Upper lobe of right lung (tissue), 1 donor: ENCODE measurements at places on chromosomes 2 and 18. TPM values are rescaled to one million over a fixed set of nuclear protein-coding genes. Genes with fewer than 3 reads are reported as not detected.

GRCh38 chr2:65429786-65430602 is 2.4 kb downstream of the SPRED2 start:
- no peaks in the 10 kb centered on the region for H3K27me3 ChIP-seq
- no peaks in the 10 kb centered on the region for H3K36me3 ChIP-seq
- no peak for DNase-seq
- H3K4me3 ChIP-seq, result peak overlapping the region; percentile 94
- H3K4me1 ChIP-seq, result peaks cover 21% of the 10 kb centered on the region
- peak overlapping the region; percentile 88 for H3K27ac ChIP-seq

GRCh38 chr2:44674473-44675284 is 266.8 kb upstream of the SIX3 start:
- H3K36me3 ChIP-seq, result no peaks in the 10 kb centered on the region
- DNase-seq, result no peak
- no peaks in the 10 kb centered on the region for H3K4me1 ChIP-seq
- no peaks in the 10 kb centered on the region for H3K27me3 ChIP-seq
- no peak overlapping the region for H3K27ac ChIP-seq

The ASB18 gene
- not detected for total RNA-seq

The SALL3 gene
- not detected for total RNA-seq

DNA sequence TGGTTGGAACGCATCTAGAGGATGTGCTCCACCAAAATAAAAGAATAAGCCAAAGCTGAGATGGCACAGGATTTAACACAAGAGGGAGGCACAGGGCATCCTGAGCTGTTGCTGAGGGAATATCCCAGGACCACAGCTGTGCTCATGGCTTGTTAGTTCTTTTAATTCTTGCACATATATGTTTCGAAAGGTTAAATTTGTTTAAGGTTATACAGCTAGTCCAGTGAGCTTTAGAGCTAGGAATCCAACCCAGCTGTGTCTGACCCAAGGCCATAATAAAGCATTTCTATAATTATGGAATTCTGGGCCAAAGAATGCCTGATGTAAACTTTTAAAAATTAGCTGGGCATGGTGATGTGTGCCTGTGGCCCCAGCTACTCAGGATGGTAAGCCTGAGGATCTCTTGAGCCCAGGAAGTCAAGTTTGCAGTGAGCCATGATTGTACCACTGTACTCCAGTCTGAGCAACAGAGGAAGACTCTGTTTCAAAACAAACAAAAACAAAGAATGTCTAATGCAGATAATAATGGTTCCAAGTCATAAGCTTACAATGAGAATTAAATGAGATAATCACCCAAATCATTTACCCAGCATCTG is 66.4 kb upstream of the CCBE1 start:
- H3K27ac ChIP-seq, result no peak overlapping the region
- no peaks in the 10 kb centered on the region for H3K27me3 ChIP-seq
- no peaks in the 10 kb centered on the region for H3K4me1 ChIP-seq
- DNase-seq, result no peak
- H3K4me3 ChIP-seq, result no peak overlapping the region

The CCDC74A gene
- total RNA-seq, result 1.2 TPM

DNA sequence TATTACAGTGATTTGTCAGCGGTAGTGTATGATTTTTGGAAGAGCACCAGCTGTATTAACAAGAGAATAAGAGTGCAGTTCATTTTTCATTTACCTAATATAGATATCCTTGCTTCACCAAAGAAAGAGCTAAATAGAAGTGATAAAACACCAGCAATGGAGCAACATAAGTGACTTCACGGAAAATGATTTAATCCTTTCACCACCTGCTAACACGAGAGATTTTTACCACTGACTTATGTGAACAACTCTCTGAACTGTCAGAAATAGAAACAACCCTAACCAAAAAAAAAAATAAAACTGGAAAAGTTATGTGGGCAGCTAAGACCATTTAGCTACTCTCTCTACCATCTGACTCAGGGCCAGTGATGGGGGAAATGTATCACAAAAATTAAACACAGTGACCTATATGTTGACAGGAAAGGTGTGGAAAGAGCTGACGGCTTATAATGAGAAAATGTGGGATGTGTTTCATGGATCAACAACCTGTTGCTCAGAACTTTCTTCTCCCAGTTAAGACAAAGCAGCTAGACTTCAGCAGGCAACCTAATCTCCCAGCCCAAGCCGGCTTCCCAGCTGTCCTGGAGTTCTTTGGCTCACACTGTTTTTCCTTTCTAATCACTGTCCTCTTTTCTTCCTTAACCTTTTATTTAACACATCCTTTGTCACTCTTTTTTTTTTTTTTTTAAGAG is 272.7 kb downstream of the SS18 start:
- H3K27me3 ChIP-seq, result no peaks in the 10 kb centered on the region
- H3K36me3 ChIP-seq, result no peaks in the 10 kb centered on the region
- no peak for DNase-seq
- H3K27ac ChIP-seq, result no peak overlapping the region
- no peaks in the 10 kb centered on the region for H3K4me1 ChIP-seq
- no peak overlapping the region for H3K4me3 ChIP-seq

- no peaks in the 10 kb centered on the region for H3K4me1 ChIP-seq
- peak; percentile 47 for DNase-seq
- no peak overlapping the region for H3K4me3 ChIP-seq
- H3K27me3 ChIP-seq, result no peaks in the 10 kb centered on the region
Observed at GRCh38 chr2:130870161-130870485, 33.4 kb downstream of the ARHGEF4 start.

DNA sequence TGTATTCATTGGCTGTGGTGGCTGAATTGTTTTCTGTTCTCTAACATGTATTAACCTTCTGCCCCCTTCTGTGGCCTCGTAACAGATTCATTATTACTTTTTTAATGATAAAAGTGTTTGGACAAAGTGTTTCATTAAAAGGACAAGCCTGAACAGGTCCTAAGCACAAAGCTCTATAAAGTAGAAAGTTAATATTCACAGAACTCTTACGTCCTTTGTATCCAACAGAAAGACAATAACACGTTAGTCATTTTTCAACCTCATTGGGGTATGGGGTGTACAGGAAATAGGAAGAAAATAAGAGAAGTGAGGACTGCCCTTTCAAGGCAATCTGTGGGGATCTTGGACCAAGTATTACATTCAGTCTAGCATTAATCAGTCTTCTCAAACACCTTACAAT is 105.5 kb upstream of the RGPD4 start:
- H3K27me3 ChIP-seq, result no peaks in the 10 kb centered on the region
- DNase-seq, result no peak
- H3K36me3 ChIP-seq, result no peaks in the 10 kb centered on the region

The GPR17 gene
- total RNA-seq, result 0.49 TPM

DNA sequence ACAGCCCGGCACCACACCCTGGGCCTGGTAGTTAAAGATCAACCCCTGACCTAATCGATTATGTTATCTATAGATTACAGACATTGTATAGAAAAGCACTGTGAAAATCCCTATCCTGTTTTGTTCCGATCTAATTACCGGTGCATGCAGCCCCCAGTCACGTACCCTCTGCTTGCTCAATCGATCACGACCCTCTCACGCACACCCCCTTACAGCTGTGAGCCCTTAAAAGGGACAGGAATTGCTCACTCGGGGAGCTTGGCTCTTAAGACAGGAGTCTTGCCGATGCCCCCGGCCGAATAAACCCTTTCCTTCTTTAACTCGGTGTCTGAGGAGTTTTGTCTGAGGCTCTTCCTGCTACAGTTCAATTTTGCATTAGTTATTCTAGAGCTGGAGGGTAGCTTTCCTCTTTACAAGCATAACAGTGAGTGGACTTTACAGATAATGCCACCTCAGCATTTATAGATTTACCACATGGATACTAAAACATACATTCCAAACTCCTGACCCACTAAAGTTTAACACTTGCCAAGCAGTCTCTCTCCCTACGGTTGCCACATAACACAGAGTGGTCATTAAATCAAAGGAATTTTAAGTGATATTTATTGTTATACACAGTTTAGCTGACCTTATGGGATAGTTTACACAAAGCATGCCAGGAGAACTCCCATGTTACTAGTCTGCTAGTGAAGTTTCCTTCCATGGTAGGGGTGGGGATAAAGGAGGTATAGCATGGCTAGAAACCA is 101.0 kb downstream of the EVA1A start:
- no peak overlapping the region for H3K4me3 ChIP-seq
- H3K27me3 ChIP-seq, result peaks cover 10% of the 10 kb centered on the region
- H3K4me1 ChIP-seq, result no peaks in the 10 kb centered on the region
- no peak overlapping the region for H3K27ac ChIP-seq
- no peaks in the 10 kb centered on the region for H3K36me3 ChIP-seq

The KCNS3 gene
- total RNA-seq, result 47.8 TPM

The GALNT14 gene
- total RNA-seq, result 0.81 TPM

GRCh38 chr2:233005096-233005495 is 8.0 kb downstream of the NGEF start:
- H3K36me3 ChIP-seq, result no peaks in the 10 kb centered on the region
- no peaks in the 10 kb centered on the region for H3K27me3 ChIP-seq
- H3K27ac ChIP-seq, result no peak overlapping the region
- no peak overlapping the region for H3K4me3 ChIP-seq
- DNase-seq, result no peak
- H3K4me1 ChIP-seq, result no peaks in the 10 kb centered on the region

The CCDC85A gene
- 22.2 TPM for total RNA-seq

DNA sequence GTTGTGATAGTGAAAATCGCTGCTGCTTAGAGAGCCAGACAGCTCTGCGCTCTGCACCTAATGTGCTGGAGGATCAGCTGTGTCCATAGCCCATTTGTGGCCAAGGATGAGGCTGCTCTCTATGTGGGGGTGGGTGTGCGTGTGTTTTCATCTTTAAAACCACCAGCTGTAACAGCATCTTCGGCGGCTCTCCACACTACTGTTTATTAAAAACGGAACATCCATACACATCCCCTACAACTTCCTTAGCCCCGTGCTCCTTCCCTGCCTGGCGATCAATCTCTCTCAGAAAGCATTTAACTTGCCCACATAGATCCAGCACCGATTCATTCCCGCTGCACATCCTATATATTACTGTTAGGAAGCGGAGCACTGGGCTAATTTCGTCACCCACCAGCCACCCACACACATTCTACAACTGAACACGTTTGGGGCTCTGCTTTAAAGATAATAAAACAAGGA is 1.6 kb downstream of the CELF4 start:
- no peaks in the 10 kb centered on the region for H3K36me3 ChIP-seq
- H3K27me3 ChIP-seq, result peaks cover 60% of the 10 kb centered on the region
- H3K4me3 ChIP-seq, result no peak overlapping the region
- H3K4me1 ChIP-seq, result peaks cover 17% of the 10 kb centered on the region
- DNase-seq, result no peak
- H3K27ac ChIP-seq, result no peak overlapping the region

The SEMA4F gene
- total RNA-seq, result 9.0 TPM

DNA sequence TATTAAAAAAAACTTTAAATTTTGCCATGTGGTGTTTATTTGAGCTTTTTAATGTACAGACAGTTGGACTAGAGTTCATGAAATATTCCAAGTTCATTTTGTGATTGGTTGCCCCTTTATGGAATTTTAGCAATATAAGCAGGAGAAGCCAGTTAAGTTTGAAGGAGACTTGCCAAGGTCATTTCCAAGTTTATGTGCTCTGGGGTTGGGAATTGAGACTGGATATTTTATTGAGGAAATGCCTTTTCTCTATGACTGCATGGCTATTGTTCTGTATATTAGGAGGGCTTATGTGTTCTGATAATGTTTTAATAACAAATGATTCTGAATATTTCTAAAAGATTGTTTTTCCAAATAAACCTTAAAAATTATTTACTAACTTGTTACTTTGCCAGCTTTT is 67.0 kb upstream of the TCF4 start:
- H3K4me1 ChIP-seq, result no peaks in the 10 kb centered on the region
- DNase-seq, result no peak
- H3K27ac ChIP-seq, result no peak overlapping the region
- H3K4me3 ChIP-seq, result no peak overlapping the region
- no peaks in the 10 kb centered on the region for H3K27me3 ChIP-seq

The TWIST2 gene
- 12.2 TPM for total RNA-seq

The SP3 gene
- 77.4 TPM for total RNA-seq

The ASPRV1 gene
- 2.1 TPM for total RNA-seq

- H3K4me1 ChIP-seq, result peaks cover 18% of the 10 kb centered on the region
- no peaks in the 10 kb centered on the region for H3K27me3 ChIP-seq
- H3K4me3 ChIP-seq, result no peak overlapping the region
- H3K27ac ChIP-seq, result no peak overlapping the region
- no peak for DNase-seq
- no peaks in the 10 kb centered on the region for H3K36me3 ChIP-seq
Observed at GRCh38 chr2:158498749-158499136, 42.0 kb downstream of the PKP4 start.

- H3K27ac ChIP-seq, result peak overlapping the region; percentile 47
- DNase-seq, result peak; percentile 61
- H3K36me3 ChIP-seq, result no peaks in the 10 kb centered on the region
- no peaks in the 10 kb centered on the region for H3K27me3 ChIP-seq
Observed at GRCh38 chr2:230668184-230668938, 44.3 kb upstream of the CAB39 start.

DNA sequence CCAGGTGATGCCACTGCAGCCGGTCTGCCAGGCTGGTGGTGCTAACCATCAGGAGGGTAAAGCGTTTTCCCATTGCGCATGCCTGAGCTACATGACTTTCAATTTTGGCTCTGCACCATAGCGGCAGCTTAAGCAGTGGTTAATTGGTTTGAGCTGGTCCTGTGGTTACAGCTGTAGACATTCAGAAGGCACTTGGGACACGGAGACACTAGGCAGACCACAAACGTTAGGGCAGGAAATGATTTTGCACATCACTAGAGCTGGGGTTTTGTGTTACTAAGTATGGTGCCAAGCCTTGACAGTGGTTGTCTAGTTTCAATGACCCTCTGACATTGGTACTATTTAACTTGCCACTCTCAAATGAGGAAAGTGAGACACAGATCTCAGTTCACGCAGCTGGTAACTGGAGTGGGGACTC is 28.9 kb upstream of the CNOT11 start:
- no peaks in the 10 kb centered on the region for H3K27me3 ChIP-seq
- no peaks in the 10 kb centered on the region for H3K36me3 ChIP-seq
- H3K27ac ChIP-seq, result no peak overlapping the region
- H3K4me3 ChIP-seq, result no peak overlapping the region
- no peak for DNase-seq
- no peaks in the 10 kb centered on the region for H3K4me1 ChIP-seq

DNA sequence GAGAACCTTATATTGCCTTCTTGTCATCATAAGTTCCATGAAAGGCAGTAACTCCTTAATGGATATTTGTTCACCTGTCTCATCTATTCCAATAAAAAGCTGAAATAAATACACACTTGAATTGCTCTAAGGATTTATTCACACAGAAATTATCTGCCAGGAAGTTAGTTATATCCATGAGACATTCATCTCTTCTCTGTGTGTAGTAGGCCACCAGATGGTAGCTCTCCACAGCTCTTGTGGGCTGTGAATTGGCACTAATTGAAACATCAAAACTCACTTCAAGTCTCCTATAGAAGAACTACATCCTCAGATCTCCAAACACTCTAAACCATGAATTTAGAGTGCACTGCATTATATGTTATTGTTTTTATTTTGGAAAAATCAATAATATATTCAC is 189.6 kb downstream of the DSC3 start:
- no peak overlapping the region for H3K4me3 ChIP-seq
- no peaks in the 10 kb centered on the region for H3K36me3 ChIP-seq
- H3K4me1 ChIP-seq, result no peaks in the 10 kb centered on the region
- DNase-seq, result no peak
- H3K27ac ChIP-seq, result no peak overlapping the region

The LYPD6 gene
- total RNA-seq, result 0.29 TPM
